ENCODE measurements at places on chromosomes 1 and 21.
A peak's percentile ranks its signal among the peaks of the same experiment; 100 is the strongest.

DNA sequence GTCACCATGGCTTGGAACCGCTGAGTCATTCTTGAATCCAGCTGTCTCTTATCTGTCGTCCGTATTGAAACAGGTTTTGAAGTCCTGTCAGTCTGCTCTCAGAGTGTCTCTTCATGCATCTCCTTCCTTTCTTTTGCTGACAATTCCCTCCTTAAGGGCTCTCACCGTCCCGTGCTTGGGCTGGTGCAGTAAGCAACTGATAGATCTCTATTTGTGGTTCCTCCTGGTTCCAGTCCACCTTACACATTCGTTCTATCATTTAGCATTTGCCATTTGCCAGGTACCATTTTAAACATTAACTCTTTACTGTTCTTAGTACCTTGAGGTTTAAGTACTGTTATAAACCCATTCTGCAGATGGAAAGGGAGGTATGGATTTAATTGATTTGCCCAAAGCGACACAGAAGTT lies 88.9 kb downstream of the DYRK1A start:
- no peak overlapping the region for H3K27ac ChIP-seq
- DNase-seq, result no peak
- H3K4me3 ChIP-seq, result no peak overlapping the region
- H3K27me3 ChIP-seq, result no peaks in the 10 kb centered on the region
- H3K36me3 ChIP-seq, result peaks cover 9% of the 10 kb centered on the region
- peaks cover 45% of the 10 kb centered on the region for H3K4me1 ChIP-seq

DNA sequence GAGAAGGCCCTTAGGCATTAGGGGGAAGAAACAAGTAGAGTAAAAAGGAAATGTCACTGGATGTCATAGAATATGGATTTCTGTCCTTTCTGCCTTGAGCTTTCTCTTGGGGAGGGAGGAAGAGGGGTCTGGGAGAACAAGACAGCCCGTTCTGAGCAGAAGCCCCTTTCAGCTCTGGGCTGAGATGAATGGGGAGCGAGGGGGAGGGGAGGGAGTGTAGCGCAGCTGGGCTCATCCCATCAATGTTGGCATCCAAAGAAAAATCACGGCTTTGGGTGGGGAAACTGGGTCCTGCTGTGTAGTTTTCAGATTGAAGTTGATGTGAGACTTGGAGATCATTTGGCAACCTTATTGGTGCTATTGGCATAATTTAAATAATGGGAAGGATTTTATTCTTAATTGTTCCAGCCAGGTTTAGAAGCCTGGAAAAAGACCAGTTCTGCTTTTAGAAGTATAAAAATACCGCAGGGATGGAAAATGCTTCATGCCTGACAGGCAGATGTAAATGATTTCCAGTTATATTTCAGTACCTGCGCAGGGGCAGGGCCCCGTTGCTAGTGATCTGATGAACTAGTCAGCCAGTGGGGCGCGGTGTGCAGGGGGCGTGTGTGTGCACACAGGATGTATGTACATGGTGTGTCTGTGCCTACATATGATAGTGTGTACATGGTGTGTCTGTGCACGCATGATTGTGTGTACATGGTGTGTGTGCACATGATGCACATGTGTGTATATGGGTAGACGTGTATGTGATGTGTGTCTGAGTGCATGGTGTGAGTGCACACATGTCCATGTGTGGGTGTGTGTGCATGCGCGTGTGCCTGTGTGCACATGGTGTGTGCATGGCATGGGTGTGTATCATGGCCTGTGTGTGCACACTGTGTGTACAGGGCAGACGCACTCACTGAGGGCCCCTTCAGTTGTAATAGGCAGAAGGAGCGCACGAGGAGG lies 36.0 kb downstream of the ABCG1 start:
- no peak overlapping the region for H3K4me3 ChIP-seq
- no peak overlapping the region for H3K27ac ChIP-seq
- H3K36me3 ChIP-seq, result no peaks in the 10 kb centered on the region

- peak within 1 kb of the TSS; percentile 80 for H3K4me3 ChIP-seq
- H3K4me1 ChIP-seq, result peaks cover 9% of the 10 kb centered on the region
- H3K36me3 ChIP-seq, result peaks cover 2% of the 10 kb centered on the region
- H3K27me3 ChIP-seq, result no peaks in the 10 kb centered on the region
These were observed at the start of gene ABCG1 for GRCh38 chr21:42218836-42219605. ABCG1 (plus strand) TSS chr21:42219140; CDS start chr21:42219263, 123 bp downstream.

- H3K4me1 ChIP-seq, result peaks cover 4% of the 10 kb centered on the region
- no peak overlapping the region for H3K4me3 ChIP-seq
- H3K27ac ChIP-seq, result no peak overlapping the region
- no peaks in the 10 kb centered on the region for H3K36me3 ChIP-seq
These were observed 26.4 kb downstream of the TEX35 start for GRCh38 chr1:178539291-178539690.

DNA sequence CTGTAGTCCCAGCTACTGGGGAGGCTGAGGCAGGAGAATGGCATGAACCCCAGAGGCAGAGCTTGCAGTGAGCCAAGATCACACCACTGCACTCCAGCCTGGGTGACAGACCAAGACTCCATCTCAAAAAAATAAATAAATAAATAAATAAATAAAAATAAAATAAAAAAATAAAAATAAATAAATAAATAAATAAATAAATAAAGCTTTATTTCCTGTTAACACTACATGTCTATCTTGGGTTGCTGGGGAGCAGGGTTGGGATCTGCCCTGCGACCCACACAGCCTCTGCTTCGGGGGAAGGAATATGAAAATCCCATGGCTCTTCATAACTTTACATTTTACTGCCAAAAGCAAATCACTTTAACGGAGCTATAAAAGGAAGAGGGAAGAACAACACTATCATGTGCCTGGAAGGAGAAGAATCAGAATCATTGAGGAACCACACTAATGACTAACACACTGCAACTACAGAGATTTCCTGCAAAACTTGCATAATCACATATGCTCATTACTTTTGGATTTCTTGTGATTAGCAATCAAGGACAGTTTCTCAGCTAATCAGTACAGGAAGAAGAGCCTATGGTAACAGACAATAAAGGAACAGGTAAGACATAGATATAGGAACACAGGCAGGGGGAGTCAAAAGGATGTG lies 72.8 kb upstream of the CD55 start:
- no peaks in the 10 kb centered on the region for H3K36me3 ChIP-seq
- peaks cover 2% of the 10 kb centered on the region for H3K4me1 ChIP-seq
- H3K27me3 ChIP-seq, result peaks cover 2% of the 10 kb centered on the region
- no peak overlapping the region for H3K4me3 ChIP-seq

GRCh38 chr21:24826822-24827221 lies 780.5 kb downstream of the MRPL39 start:
- no peaks in the 10 kb centered on the region for H3K36me3 ChIP-seq
- DNase-seq, result no peak
- H3K27ac ChIP-seq, result no peak overlapping the region
- H3K4me1 ChIP-seq, result no peaks in the 10 kb centered on the region

DNA sequence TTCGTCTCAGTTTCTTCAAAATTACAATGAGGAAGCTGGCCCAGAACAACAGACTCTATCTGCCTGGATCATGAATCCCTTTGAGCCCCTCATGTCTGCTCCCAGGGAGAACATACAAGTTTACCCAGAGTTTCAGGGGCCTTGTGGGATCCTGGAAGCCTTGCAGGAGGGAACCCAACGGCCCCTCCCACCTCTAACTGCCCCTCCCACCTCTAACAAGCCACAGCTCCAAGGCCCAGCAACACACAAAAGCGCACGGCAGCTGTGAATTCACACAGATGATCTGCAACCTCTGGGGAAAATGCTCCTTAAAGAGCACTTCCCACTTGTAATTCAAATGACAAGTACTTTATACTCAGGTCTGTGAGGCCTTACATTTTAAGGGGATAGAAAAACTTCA lies 113.3 kb downstream of the NPHP4 start:
- no peaks in the 10 kb centered on the region for H3K27me3 ChIP-seq
- peak overlapping the region; percentile 34 for H3K27ac ChIP-seq
- DNase-seq, result no peak
- no peak overlapping the region for H3K4me3 ChIP-seq
- no peaks in the 10 kb centered on the region for H3K4me1 ChIP-seq

GRCh38 chr21:15441060-15441493 lies 288.7 kb upstream of the USP25 start:
- no peaks in the 10 kb centered on the region for H3K27me3 ChIP-seq
- no peak overlapping the region for H3K27ac ChIP-seq
- H3K4me3 ChIP-seq, result no peak overlapping the region
- H3K36me3 ChIP-seq, result no peaks in the 10 kb centered on the region

- peak overlapping the region; percentile 3 for H3K27ac ChIP-seq
- no peak overlapping the region for H3K4me3 ChIP-seq
- no peaks in the 10 kb centered on the region for H3K4me1 ChIP-seq
- H3K36me3 ChIP-seq, result no peaks in the 10 kb centered on the region
- H3K27me3 ChIP-seq, result no peaks in the 10 kb centered on the region
These were observed 297.0 kb downstream of the HHAT start for GRCh38 chr1:210625715-210626114.

- H3K27ac ChIP-seq, result no peak overlapping the region
- DNase-seq, result no peak
These were observed 732 bp downstream of the GREM2 start for GRCh38 chr1:240611228-240611618.

DNA sequence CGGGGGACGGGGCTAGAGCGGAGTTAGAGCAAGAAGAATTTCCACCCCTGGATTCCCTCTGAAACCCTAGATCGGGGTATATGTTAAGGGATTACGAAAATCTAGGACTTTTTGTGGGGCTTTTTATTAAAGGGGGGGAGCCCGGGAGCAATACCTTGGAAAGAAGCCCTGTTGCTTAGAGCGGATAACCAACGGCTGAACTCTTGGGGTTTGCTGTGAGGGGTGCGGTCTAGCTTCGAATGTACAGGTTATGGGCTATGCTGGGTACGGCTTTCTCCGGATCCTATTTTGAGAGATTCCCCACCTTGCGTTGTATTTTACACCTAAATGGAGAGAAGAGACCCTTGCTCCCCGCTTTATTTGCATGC lies 626 bp downstream of the DYRK3 start:
- H3K27me3 ChIP-seq, result peaks cover 19% of the 10 kb centered on the region
- H3K4me1 ChIP-seq, result peaks cover 33% of the 10 kb centered on the region
- peak overlapping the region; percentile 57 for H3K27ac ChIP-seq
- peaks cover 5% of the 10 kb centered on the region for H3K36me3 ChIP-seq

DNA sequence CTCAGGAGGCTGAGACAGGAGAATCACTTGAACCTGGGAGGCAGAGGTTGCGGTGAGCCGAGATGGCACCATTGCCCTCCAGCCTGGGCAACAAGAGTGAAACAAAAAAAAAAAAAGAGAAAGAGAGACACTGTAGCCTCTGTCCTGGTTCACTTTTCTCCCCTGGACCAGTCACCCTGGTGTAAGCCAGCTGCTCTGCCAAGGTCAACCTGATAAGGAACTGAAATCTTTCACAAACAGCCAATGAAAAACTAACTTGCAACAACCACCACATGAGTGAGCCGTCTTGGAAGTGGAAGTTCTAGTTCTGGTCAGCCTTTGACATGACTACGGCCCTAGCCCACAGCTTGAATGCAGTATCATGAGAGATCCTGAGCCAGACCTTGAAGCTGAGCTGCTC lies 36.8 kb upstream of the CXADR start:
- H3K36me3 ChIP-seq, result no peaks in the 10 kb centered on the region
- H3K4me1 ChIP-seq, result peaks cover 2% of the 10 kb centered on the region
- no peak for DNase-seq
- H3K27ac ChIP-seq, result no peak overlapping the region
- H3K27me3 ChIP-seq, result no peaks in the 10 kb centered on the region
- no peak overlapping the region for H3K4me3 ChIP-seq

DNA sequence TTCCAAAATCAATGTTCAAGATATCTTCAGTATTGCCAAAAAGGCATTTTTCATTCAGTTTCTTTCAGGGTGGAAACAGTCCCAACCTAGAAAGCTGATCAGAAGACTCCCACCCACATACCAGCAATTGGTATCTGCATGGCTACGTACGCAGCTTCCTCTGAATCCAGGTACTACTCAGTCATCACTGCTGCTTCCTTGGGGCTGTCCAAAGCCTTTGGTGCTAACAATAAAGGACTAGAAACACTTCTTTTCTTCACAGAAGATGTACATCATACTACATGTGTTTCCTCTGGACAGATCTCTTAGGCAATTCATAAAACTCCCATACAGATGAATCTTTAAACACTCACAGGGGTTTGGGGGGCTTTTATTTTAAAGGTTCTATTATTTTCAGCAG lies 29.8 kb downstream of the VPS26C start:
- H3K4me3 ChIP-seq, result no peak overlapping the region
- H3K27me3 ChIP-seq, result no peaks in the 10 kb centered on the region
- no peak for DNase-seq

DNA sequence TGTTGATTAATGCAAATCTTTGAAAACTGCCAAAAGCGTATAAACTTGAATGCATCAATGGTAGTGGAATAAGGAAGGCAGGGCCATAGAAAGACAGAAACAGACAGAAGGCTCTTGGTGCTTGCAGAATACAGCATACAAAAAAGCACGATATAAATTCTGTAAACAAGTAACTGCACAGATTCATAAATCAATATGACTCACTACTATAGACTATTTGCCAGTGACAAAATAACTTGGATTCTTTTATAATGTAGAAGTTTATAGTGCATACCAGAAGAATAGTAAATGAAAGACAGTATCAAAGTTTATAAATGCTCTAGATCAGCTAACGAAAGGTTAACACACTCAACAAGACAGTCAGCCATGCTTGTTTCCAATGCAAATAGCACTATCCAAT lies 349.6 kb downstream of the PTBP2 start:
- no peaks in the 10 kb centered on the region for H3K36me3 ChIP-seq
- H3K4me3 ChIP-seq, result no peak overlapping the region
- H3K27me3 ChIP-seq, result no peaks in the 10 kb centered on the region
- no peak overlapping the region for H3K27ac ChIP-seq

DNA sequence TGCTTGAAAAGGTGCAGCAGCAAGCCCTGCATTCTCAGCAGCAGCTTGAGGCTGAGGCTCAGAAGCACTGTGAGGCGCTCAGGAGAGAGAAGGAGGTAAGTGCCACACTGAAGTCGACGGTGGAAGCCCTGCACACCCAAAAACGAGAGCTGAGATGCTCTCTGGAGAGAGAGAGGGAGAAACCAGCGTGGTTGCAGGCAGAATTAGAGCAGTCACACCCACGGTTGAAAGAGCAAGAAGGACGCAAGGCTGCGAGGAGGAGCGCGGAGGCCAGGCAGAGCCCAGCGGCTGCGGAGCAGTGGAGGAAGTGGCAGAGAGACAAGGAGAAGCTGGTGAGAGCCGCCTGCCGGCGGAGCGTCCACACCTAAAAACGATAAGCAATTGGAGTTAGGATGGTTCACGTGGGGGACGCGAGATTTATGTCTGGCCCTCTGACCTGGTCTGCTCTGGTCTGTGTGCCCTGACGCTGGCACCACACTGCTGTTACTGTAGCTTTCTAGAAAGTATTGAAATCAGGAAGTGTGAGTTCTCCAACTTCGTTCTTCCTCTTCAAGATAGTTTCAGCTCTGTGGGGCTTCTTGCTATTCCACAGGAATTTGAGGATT lies 26.7 kb upstream of the DIP2A start:
- peaks cover 24% of the 10 kb centered on the region for H3K36me3 ChIP-seq
- DNase-seq, result peak; percentile 51
- H3K4me1 ChIP-seq, result peaks cover 11% of the 10 kb centered on the region
- H3K4me3 ChIP-seq, result no peak overlapping the region
- peak overlapping the region; percentile 61 for H3K27ac ChIP-seq

- no peak overlapping the region for H3K27ac ChIP-seq
- no peak for DNase-seq
- no peaks in the 10 kb centered on the region for H3K27me3 ChIP-seq
- H3K4me3 ChIP-seq, result no peak overlapping the region
These were observed 210.9 kb downstream of the LTN1 start for GRCh38 chr21:28781602-28782276.

GRCh38 chr1:61638296-61638695 lies 86.6 kb downstream of the TM2D1 start:
- no peak overlapping the region for H3K27ac ChIP-seq
- no peak overlapping the region for H3K4me3 ChIP-seq
- DNase-seq, result no peak
- H3K36me3 ChIP-seq, result no peaks in the 10 kb centered on the region
- H3K27me3 ChIP-seq, result peaks cover 2% of the 10 kb centered on the region

- H3K4me1 ChIP-seq, result peaks cover 44% of the 10 kb centered on the region
- peaks cover 6% of the 10 kb centered on the region for H3K36me3 ChIP-seq
- no peak overlapping the region for H3K4me3 ChIP-seq
- no peak for DNase-seq
- H3K27me3 ChIP-seq, result no peaks in the 10 kb centered on the region
These were observed 46.6 kb downstream of the SSBP3 start for GRCh38 chr1:54359393-54360162.
